AG08395 (cell line): ENCODE measurements at places on chromosomes 3 and 15.
A peak's percentile ranks its signal among the peaks of the same experiment; 100 is the strongest.

- DNase-seq, result peak; percentile 29
Observed at GRCh38 chr15:74816624-74817369, 4.2 kb downstream of the LMAN1L start.

- no peak for DNase-seq
Observed at GRCh38 chr3:134067531-134068161, 37.9 kb upstream of the SLCO2A1 start.

DNA sequence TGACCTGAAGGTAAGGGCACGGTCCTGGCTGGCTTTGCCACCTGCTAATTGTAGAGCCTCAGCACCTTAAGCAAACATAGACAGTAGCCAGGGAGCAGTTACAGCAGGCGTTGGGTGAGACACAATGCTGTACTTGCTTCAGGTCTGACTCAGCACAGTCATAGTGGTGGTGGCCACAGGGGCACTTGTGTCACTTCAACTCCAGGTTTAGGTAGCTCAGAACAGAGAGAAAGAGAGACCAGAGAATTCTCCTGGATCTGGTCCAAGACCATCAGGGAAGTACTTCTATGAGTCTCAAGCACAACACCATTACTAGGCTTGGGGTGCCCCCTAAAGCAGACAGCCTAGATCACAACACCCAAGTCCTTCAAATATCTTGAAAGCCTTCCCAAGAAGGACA, 204.4 kb downstream of the OTOL1 start:
- no peak for DNase-seq

DNA sequence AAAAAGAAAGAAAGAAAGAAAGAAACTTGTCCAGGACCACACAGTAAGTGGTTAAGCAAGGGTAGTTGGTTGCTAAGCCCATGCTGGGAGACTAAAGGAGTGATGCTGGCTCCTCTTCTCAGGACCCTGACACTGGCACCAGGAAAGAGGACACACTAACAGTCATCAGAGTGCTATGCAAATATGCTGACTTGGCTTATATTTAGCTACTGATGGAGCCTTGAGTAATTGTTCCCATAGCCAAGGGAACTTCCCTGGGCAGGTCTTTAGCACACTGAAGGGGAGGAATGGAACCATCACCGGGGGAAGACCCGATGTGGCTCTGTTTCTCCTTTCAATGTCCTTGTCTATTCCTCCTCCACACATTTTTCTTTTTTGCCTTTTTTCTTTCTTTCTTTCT, 6.2 kb downstream of the TMEM40 start:
- peak; percentile 19 for DNase-seq

GRCh38 chr3:108088697-108089096, 2.1 kb downstream of the CD47 start:
- peak; percentile 11 for DNase-seq

GRCh38 chr3:183369627-183370026, 58.8 kb downstream of the MCF2L2 start:
- DNase-seq, result no peak

- no peak for DNase-seq
Observed at GRCh38 chr3:40313975-40314860, 4.7 kb downstream of the EIF1B start.

GRCh38 chr15:39584662-39585388, 3.9 kb downstream of the THBS1 start:
- DNase-seq, result no peak

GRCh38 chr15:97998307-97999071, 38.0 kb downstream of the ARRDC4 start:
- DNase-seq, result no peak

DNA sequence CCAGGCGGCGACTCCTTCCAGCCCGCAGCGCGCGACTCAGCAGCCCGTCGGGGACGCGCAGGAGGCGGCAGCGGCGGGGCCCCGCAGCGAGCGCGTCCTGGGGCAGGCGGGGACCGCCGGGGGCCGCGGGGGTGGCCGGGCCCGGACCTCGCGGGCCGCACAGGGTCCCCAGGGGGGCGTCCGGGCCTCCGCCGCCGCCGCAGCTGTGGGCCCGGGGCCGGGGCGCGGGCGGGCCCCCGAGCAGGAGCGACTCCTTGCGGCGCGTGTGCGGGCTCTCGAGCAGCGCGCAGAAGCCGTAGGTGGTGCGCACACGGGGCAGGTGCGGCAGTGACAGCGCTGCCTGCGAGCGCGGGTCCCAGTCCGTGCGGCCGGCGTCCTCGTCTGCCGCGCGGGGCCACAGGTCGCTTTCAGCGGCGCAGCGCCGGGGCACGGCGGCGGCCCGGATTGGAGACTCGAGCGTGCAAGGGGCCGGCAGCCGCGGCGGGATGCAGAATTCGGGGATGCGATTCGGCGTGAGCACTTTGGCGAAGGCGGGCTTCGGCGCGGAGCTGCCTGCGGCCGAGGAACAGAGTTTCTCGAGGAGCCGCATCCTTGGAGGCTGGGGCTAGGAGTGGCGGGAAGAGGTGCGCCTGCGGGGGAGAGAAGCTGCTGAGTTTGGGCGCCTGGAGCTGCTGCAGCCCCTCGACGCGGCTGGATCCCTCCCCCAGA, 535 bp downstream of the C2CD4B start:
- DNase-seq, result no peak

DNA sequence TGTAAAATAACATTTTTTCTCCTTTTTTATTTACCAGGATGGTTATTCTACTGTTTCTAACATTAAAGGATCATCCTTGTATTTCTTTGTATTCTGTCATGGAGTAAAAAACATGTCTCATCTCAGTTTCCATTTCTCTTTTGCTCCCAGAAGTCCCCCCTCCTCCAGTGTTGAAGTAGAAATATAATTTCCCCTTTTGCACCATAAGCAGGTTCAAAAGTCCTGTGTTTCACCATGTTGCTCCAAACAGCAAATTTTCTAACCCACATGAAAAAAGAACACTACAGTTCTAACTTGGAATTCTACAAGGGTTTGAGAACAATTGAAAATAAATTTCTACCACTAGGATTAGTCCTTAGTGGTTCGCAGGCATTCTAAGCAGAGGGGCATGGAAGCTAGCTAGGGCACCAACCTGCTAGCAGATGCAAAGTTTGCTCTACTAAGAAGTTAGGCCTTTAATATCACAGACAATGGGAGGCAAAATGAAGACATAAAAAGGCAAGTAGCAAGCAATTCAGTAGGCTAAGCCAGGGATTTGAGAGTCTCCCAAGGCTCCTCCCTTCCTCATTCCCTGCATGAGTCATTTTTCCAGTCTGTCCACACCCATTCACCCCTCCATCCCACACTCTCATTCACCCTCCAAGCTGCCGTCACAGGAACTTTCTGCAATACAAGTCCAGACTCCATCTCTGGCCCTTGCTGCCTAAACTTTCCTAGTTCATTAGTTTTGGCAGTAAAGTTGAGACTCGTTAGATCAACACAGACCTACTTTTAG, 2.3 kb upstream of the MBNL1 start:
- DNase-seq, result peak; percentile 86

GRCh38 chr3:101665851-101666250, 11.1 kb downstream of the ZBTB11 start:
- no peak for DNase-seq

- DNase-seq, result peak; percentile 15
Observed at GRCh38 chr15:40746916-40747418, 8.1 kb downstream of the RMDN3 start.

DNA sequence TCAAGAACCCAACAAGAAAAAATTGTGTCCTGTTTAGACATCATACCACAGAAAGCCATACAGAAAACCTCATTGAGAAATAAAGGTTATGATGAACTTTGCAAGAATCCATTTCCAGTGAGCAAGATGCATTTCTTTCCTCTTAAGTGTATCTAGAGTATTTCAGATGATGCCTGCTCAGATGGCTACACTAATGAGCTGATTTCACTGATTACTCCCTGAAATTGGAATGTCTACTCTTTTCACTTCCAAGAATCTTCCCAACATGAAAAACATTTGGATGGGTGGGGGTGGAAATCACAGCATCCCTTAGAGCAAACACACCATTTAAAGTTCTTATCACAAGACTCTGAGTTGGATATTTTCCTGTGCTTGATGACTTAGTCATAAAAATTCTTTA, 41.4 kb upstream of the IL12A start:
- DNase-seq, result peak; percentile 86

DNA sequence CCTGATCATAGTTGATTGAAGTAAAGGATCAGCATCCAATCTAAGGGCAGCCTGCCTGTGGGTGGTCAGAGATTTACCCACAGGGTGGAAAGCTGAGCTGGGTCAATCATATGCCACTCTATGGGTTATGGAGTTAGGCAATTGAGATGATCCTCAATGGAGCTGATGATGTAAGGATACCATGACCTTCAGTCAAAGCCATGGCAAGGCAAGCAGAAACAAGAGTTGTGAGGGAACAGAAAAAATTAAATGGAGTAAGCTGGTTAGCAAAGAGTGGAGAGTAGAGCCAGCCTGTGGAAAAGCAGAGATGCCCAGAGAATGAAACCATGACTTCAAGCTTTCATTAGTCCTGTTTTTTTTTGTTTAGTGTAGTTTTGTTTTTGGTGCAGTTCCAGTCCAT, 5.7 kb upstream of the IQGAP1 start:
- no peak for DNase-seq

- no peak for DNase-seq
Observed at GRCh38 chr3:24363242-24363641, 131.4 kb downstream of the THRB start.

- peak; percentile 88 for DNase-seq
Observed at GRCh38 chr3:52090131-52090932, 34.0 kb upstream of the DUSP7 start.

DNA sequence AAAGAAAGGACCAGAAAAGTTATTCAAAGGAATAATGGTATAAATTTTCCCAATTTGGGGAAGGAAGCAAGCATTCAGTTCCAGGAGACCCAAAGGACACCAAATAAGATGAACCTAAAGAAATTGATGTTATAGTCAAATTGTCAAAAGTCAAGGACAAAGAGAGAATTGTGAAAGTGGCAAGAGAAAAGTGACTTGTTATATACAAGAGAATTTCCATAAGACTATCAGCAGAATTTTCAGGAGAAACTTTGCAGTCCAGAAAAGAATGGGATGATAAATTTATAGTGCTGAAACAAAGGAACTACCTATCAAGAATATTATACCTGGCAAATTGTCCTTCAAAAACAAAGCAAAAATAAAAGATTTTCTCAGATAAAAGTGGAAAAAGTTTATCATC, 43.8 kb upstream of the FOXB1 start:
- DNase-seq, result no peak

GRCh38 chr3:100277255-100277800, 16.5 kb downstream of the TBC1D23 start:
- DNase-seq, result no peak

GRCh38 chr3:73614419-73614818, 10.3 kb downstream of the PDZRN3 start:
- DNase-seq, result peak; percentile 72

- no peak for DNase-seq
Observed at GRCh38 chr15:85307687-85308045, 72.7 kb upstream of the AKAP13 start.

DNA sequence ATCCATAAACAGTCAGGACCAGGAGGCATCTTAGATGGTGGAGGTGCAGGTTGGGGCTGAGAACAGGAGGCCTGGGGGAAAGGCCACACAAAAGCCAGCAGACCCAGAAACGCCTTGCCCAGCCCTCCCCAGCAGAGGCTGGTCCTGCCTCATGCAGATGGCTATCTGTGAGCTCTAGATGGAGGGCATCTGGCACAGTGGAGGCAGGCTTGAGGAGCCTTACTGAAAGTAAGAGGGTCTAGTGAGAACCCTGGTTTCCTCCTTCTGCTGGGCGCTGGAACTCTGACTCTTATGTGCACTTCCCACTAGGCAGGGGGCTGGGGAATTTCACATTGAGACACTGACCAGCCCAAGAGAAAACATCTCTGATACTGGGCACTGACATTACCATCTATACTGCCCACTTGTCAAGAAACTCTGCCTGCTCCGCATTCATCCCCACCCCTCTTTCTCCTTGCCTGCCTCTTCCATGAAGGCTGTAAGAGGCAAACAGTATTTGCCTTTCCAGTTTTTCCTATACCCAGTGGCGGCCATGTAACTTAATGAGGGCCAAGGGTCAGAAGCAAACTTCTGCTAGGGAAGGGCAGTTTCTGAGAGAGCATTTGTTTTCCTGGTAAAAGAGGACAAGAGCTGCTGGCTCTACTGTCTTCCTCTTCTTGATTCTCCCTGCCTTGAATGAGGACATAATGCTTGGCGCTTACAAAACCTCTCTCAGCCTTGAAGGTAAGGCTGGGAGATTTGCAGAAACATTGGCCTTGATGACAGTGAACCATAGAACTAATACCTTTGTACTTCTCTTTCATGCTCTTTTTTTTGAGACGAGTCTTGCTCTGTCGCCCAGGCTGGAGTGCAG, 4.4 kb upstream of the SCN5A start:
- DNase-seq, result no peak

DNA sequence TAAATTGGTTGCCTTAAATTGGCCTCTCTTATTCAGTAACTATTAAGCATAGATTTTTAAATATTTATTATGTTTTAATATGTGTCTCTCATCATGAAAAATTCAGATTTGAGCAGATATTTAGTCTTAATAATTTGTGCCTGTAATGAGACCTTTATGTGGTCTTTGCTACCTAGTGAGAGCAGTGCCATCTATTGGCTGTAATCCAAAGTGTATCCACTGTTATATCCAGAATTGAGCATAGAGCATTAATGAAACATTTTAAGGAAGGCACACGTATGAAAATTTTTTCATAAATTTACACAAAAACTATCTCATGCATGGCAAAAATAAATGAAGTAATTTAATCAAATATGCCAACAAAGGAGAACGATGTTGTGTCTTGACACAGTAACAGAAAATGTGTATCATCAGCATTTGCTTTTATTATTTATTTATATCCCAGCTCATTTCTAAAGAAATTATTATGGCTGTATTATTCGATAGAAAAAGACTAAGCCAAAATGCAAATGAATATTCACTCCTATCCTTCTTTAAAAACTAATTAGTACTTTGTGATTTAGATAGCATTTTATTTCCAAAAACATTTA, 203.5 kb downstream of the RSRC1 start:
- peak; percentile 3 for DNase-seq

GRCh38 chr15:43449981-43450380, 43.0 kb downstream of the TP53BP1 start:
- no peak for DNase-seq

DNA sequence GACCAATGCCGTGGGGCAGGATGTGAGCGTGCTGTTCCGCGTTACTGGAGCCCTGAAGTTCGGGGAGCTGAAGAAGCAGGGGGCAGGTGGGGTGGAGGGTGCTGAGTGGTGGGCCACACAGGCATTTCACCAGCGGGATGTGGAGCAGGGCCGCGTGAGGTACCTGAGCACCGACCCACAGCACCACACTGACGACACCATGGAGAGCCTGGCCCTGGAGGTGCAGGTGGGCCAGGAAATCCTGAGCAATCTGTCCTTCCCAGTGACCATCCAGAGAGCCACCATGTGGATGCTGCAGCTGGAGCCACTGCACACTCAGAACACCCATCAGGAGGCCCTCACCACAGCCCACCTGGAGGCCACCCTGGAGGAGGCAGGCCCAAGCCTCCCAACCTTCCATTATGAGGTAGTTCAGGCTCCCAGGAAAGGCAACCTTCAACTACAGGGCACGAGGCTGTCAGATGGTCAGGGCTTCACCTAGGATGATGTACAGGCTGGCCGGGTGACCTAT, 179.6 kb downstream of the TBC1D2B start:
- DNase-seq, result no peak

DNA sequence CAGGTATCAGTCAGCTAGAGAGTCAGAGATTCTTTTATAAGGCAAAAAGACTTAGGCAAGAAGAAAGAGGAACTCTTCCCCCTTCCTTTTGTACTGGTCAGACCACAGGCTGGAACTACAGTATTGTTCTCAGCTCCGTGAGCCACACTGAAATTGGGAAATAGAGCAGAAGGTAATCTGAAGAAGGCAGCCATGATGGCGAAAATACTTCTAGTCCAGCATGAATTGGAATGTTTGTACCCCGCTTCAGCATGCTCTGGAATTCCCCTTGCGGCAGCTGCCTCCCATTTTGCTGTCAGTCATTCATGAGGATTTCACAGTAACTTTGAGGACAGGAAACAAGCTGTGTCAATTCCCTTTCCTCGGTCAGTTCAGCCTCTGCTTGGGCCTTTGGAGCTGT, 96.2 kb downstream of the CORO2B start:
- DNase-seq, result no peak
